KBM-7 (cell line): ENCODE measurements at places on chromosomes 2 and 18.

DNA sequence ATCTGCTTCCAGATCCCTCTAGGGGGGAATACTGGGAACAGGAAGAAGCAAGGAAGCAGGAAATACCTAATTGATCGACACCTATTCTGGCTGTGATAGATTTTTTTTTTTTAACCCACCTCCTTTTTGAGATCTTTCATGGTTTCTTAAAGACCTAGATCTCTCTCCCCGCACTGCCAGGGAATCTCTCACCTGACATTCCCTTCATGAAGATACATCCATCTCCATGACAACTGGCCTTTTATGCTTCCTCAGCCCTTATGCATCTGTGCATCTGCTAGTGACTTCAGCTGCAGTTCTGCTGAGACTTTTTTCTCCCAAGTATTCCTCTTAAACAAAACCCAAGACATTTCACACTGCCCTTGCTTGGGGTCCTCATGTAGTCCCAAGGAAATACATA lies 21.1 kb upstream of the CPO start:
- no peak for DNase-seq

DNA sequence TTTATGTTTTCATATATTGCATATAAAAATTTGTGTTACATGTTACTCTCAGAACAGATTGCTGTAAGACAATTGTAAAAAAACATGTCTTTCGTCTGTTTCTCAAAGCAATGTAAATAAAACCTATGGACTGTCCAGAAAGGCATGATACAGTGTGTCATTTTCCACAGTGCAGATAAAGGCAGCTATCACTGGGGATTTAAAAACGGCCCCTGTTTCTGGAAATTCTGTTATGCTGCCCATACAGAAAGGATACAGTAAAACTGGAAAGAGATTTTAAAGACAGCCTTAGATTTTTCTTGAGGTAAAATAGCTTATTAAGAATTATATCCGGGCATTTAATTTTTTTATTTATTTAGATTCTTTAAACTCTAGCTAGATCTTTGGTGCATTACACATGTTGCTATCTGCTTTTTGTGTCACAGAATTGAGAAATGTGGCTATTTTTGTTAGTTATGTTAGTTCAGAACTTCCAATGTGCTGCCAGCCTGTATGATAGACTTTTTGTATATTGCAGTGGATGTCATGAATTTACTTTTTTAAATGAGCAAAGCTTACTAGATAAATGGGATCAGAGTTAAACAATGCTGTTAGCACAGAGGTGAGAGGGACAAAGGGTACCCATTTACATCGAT lies 859 bp upstream of the INO80D start:
- peak; percentile 43 for DNase-seq

DNA sequence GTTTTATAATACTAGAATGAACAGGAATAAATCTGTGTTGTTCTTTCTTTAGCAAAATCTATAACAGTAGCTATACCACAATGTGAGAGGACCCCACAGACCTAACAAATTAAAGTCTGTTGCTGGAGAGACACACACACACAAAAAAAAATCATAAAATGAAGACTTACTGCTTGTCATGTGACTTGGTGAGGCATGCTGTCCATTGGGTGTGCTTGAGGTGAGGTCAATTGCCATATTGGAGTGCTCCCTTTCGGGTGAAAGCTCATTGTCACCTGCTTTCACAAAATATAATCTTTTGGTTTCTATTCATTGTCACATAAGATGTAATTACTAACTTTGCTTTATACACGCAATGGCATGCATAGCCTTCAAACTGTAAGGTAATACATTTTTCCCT lies 3.9 kb downstream of the IKZF2 start:
- peak; percentile 64 for DNase-seq

DNA sequence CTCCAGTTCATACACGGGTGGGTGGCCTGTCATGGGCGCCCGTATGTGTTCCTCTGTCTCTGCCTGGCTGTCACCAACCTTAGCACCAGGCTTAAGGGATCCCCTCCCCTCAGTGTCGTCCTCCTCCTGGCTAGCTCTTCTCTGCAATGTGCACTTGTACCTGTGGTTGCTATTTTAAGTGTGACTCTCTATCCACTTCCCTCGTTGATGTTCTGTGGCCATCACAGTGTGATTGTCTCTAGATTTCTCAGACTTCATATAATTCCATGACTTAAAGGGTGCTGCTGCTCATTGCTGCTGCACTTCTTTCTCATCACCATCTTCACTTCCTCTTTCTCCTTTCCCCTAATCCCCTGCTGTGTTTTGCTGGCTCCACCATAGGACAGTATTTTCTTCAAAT lies 143.4 kb downstream of the EML6 start:
- peak; percentile 49 for DNase-seq

GRCh38 chr18:2883076-2883735 lies 36.4 kb downstream of the EMILIN2 start:
- DNase-seq: peak; percentile 81

DNA sequence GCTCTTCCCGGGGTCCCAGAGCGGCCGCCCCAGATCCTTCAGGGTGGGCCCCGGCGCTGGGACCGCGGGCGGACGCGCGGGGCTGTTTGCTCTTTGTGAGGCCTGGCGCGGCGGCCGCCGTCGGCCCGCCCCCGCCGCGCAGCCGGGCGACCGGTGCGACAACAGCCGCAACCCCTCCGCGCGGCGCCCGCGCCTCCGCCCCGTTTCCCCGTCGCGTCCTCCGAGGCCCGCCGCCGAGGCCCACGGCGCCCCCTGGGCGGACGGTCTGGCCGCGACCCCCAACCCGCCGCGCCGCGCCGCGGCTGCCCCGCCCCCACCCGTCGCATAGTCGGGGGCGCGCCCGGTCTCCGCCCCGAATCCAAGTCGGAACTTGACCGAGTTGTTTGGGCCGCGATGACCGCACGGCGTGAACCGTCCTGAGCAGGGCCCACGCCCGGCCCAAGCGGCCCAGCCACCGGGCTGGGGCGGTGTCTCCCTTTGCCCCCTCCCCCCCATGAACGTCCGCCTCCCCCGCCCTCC lies 448 bp downstream of the YPEL5 start:
- no peak for DNase-seq

- DNase-seq: no peak
Measured at GRCh38 chr18:58393295-58393694, 235.6 kb downstream of the ALPK2 start.

DNA sequence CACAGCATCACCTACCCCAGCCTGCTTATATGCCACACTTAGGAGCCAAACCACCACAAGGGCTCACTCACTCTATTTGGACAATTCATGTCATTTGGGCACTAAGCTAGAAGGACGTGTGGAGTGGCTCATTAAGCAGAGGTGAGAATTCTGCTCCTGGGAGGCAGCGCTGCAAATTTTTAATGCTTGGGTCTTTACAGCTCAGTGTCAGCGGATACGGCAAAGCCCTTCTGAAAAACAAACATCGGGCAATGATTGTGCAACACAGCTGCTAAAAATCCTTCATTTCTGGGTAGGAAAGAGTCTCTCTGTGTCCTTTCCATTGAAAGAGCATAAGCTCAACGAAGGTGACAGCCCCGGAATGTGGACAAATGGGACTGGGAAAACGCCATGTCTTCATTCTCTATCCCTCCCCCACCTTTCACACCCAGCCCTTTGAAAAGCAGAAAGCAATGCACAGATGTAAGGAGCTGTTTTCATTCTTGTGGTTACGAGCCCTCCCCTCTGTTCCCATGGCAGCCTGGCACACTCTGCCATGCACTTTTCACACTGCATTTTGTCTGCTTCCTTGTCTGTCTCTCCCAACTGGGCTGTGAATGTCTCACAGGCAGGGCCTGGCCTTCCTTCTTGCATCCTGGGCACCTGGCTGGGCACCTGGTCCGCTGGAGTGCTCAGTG lies 16.0 kb downstream of the TMEM177 start:
- DNase-seq: peak; percentile 57

DNA sequence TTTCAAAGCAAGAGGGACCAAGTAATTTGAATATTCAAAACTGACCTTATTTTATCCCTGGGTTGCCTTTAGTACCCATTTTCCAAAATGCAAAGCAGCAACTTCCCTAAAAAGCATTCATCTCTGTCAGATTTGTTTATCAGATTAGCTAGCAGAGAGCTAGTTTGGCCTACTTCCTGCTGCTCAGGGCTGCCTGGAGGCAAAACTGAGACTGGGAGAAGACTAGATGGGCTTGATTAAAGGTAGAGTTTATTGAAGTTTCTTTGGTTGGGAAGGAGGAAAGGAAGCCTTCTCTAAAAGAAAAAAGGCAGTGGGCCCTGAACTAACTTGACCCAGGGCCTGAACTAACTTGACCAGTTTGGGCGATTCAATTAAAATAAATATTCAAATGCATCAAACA lies 426.1 kb upstream of the FAM98A start:
- DNase-seq: no peak

DNA sequence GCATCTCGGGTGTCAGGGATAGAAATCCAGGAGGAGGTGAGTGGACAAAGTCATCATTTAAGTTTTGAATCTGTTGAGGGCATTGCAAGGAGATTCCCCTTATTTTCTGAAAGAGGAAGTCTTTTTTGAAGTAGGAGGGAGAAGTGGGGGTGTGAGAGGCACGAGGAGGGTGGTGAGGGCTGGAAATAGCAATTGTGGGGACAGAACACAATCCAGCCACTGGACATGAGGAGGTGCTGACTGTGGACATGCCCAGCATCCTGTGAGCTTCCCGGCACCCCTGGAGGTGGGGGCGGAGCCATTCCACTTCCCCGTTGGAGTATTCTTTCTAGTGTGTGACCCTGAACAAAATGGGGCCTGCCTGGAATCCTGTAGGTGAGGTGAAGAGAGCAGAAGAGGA lies 310.7 kb upstream of the EPAS1 start:
- peak; percentile 41 for DNase-seq

- DNase-seq: no peak
Measured at GRCh38 chr18:69895066-69896047, 52.3 kb downstream of the CD226 start.

GRCh38 chr2:132991471-132992045 lies 321.6 kb upstream of the LYPD1 start:
- DNase-seq: no peak

GRCh38 chr2:182559623-182560022 lies 132.8 kb upstream of the PDE1A start:
- DNase-seq: no peak

- no peak for DNase-seq
Measured at GRCh38 chr2:5359397-5359796, 332.8 kb upstream of the SOX11 start.

- no peak for DNase-seq
Measured at GRCh38 chr2:54438271-54438670, 17.9 kb upstream of the SPTBN1 start.

DNA sequence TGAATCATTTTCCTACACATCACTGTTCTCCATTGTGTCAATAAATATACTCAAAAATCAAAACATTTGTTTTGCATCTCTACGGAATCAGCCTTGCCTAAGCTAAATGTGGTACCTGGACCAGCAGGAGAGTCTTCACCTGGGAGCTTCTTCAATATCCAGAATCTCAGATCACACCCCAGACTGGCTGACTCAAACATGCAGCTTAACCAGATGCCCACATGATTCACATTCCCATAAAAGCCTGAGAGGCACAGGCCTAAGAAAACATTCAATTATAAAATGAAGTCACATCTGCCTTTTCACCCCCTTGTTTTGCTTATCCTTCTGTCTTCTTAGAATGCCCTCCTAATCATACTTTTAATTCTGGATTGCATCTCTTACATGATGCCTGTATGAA lies 1045.5 kb upstream of the NXPH2 start:
- no peak for DNase-seq

DNA sequence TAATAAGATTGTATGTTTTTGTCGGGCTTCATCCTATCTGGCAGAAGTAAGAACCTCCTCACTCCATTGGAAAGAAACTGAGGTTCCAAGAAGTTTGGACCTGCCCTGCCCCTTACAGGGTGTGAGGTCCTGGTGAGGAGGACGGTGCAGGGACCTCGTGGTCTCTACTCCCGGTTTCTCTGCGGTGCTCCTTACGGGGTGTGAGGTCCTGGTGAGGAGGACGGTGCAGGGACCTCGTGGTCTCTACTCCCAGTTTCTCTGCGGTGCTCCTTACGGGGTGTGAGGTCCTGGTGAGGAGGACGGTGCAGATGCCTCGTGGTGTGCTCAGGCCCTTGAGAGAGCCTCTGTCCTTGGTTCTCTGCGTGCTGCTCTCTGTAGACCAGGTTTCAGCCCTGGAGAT lies 5.2 kb downstream of the CTDP1 start:
- no peak for DNase-seq

DNA sequence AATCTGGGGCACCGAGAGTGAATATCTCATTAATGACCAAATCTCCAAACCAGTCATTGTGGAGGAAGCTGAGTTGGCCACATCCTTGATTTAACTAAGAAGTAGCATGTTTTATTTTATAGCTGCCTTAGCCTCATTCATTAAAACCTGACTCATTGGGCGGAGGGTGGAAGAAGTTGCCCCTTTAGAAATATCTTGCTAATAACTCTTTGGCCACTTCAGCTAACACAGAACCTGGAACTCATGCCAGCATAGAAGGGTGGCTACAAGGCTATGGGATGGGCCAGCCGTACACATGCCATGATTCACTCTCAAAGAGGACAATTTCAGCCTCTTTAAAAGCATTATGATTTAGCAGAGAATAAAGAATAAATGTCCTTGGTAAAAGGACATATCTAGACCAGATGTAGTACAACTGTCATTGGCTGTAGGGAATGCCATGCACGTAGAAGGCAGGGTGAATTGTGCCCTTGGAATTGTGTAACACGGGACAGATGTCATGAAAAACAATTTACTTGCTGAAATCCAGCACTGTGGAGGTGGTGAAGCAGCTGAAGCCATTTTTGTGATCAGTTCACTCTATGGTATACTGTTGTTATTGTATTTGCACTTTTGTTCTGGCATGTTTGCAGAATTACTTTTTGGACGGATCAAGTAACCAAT lies 330.0 kb downstream of the PLCL1 start:
- DNase-seq: no peak

DNA sequence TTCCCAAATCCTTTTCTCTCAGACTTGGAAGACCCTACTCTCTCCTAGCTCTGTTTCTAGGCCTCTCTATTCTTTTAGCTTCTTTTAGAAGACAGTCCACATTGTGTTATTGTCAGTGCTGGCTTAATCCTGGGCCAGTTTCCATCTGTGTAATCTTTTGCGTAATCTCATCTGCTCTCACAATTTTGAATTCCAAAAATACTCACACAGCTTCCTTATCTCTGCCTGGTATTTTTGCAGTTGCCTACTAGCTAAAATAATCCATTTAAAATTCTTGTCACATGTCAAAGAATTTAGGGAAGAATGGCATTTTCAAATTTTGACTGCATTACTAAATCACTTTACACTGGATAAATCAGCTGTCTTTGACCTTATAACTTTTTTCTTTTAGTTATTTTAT lies 200.6 kb upstream of the MEX3C start:
- no peak for DNase-seq
